ENCODE measurements at places on chromosomes 2 and 18. TPM values are rescaled to one million over a fixed set of nuclear protein-coding genes. Genes with fewer than 3 reads are reported as not detected.

GRCh38 chr2:171141320-171141719 lies 19.4 kb downstream of the TLK1 start:
- H3K27me3 ChIP-seq: no peaks in the 10 kb centered on the region
- no peak for DNase-seq
- no peak overlapping the region for H3K27ac ChIP-seq
- H3K4me1 ChIP-seq: peaks cover 3% of the 10 kb centered on the region

DNA sequence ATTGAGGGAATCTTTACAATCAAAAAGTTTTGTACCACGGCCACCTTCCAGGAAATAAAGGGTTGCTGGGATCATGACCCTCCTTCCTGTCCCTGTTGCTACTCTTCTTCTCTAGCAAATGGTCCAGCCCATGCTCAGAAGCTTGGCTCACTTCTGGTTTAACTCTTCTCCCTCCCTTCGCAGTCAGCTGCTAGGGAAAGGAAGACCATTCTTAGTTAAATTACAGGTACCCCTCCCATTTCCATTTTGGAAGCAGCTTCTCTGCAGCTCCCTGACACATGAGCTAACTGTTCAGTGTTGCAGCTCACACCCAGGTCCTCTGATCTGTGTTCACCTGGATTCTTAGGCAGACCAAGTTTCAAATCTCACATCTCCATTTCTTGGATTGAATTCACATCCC lies 100.3 kb downstream of the DOCK10 start:
- H3K36me3 ChIP-seq: no peaks in the 10 kb centered on the region
- no peak overlapping the region for H3K27ac ChIP-seq
- DNase-seq: no peak
- H3K27me3 ChIP-seq: no peaks in the 10 kb centered on the region

The ANTXR1 gene
- 36.1 TPM for total RNA-seq

The SERPINB13 gene
- not detected for total RNA-seq

DNA sequence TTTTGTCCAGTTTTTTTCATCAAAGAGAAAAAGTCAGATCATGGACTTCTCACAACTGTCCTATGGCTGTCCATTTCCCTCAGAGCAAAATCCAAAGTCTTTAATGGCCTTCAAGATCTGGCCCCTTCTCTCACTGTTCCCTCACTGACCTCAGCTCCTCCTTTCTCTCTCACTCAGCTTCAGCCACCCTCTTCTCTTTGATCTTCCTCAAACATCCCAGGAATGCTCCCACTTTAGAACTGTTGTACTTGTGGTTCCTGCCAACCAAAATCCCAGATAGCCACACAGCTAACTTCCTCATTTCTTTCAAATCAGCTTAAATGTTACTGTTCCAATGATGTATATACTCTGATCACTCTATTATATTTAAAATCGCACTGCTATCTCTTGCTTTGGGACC lies 82.9 kb downstream of the NUP35 start:
- no peak overlapping the region for H3K4me3 ChIP-seq
- no peak for DNase-seq
- H3K27me3 ChIP-seq: no peaks in the 10 kb centered on the region
- no peaks in the 10 kb centered on the region for H3K36me3 ChIP-seq

GRCh38 chr18:5513947-5514346 lies 29.9 kb downstream of the EPB41L3 start:
- peaks cover 31% of the 10 kb centered on the region for H3K27me3 ChIP-seq
- no peak overlapping the region for H3K4me3 ChIP-seq
- DNase-seq: no peak
- H3K36me3 ChIP-seq: no peaks in the 10 kb centered on the region
- no peaks in the 10 kb centered on the region for H3K4me1 ChIP-seq
- H3K27ac ChIP-seq: no peak overlapping the region

The GMCL1 gene
- total RNA-seq: 15.1 TPM

The C1D gene
- total RNA-seq: 22.3 TPM

The OSR1 gene
- total RNA-seq: 6.9 TPM
